Small intestine (tissue), 16 donors: ENCODE measurements at places on chromosomes 16 and 17. TPM values are rescaled to one million over a fixed set of nuclear protein-coding genes. Genes with fewer than 3 reads are reported as not detected.
A peak's percentile ranks its signal among the peaks of the same experiment; 100 is the strongest.

GRCh38 chr16:78538919-78539318, 439.5 kb downstream of the WWOX start:
- no peaks in the 10 kb centered on the region for H3K27me3 ChIP-seq
- no peaks in the 10 kb centered on the region for H3K36me3 ChIP-seq
- no peak overlapping the region for H3K4me3 ChIP-seq
- no peak for DNase-seq
- H3K4me1 ChIP-seq = no peaks in the 10 kb centered on the region

DNA sequence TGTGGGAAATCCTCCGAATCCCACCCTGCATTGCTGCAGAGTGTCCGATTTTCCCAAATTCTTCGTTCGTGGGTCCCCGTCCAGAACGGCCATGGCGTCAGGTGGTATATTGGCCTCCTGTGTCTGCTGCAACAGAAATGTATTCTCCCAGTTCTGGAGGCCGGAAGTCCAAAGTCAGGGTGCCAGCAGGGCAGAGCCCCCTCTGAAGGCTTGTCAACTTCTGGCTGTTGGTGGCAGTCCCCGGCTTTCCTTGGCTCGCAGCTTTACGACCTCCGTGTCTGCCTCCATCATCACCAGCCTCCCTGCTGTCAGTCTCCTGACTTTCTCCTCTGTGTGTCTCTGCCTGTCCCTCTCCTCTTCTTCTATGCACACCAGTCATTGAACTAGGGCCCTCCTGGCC, 142.1 kb upstream of the FOXF1 start:
- no peaks in the 10 kb centered on the region for H3K36me3 ChIP-seq
- peaks cover 18% of the 10 kb centered on the region for H3K27me3 ChIP-seq
- H3K4me1 ChIP-seq = no peaks in the 10 kb centered on the region
- no peak overlapping the region for H3K4me3 ChIP-seq

DNA sequence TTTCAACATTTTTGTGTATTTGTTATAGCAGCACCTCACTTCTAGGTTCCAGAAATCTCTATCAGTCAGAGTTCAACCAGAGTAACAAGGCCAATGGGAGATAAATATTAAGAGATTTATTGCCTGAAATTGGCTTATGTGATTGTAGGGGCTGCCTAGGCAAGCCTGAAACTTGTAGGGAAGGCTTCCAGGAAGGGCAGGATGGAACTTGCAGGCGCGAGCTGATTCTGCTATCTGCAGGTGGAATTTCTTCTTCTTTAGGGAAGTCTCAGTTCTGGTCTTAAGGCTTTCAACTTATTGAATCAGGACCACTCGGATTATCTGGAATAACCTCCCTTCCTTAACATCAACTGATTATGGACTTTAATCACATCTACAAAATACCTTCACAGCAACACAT, 199.5 kb upstream of the NLRP1 start:
- no peak for DNase-seq
- no peak overlapping the region for H3K27ac ChIP-seq
- H3K36me3 ChIP-seq = no peaks in the 10 kb centered on the region
- H3K4me1 ChIP-seq = no peaks in the 10 kb centered on the region
- no peak overlapping the region for H3K4me3 ChIP-seq

DNA sequence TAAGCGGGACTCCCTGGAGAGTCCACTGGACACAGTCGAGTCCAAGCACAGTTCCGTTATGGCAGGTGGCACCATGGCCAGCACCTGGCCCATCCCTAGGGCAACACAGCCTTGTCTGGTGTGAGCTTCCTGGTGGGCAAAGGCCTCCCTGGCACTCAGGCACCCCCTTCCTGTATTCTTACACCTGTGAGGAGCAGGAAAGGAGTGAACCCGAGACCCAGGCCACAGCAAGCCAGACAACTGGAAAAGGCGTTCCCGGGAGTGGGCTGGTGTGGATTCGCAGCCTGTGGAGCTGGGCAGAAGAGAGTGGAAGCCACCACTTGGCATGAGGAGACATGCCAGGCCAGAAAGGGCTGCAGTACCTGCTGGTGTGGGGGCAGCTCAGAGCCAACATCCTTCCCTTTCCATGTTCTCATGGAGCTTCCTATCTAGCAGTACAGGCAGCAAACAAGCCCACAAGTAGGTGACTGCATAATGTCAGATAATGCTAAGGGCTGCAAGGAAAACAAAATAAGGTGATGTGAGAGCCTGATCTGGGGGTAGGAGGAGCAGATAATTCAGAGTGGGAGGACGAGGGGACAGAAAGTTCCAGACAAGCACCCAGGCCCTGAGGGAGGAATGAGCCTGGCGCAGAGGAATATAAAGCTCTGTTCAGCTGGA, 87.0 kb downstream of the GNAO1 start:
- H3K4me1 ChIP-seq = no peaks in the 10 kb centered on the region
- H3K4me3 ChIP-seq = no peak overlapping the region
- no peak for DNase-seq

DNA sequence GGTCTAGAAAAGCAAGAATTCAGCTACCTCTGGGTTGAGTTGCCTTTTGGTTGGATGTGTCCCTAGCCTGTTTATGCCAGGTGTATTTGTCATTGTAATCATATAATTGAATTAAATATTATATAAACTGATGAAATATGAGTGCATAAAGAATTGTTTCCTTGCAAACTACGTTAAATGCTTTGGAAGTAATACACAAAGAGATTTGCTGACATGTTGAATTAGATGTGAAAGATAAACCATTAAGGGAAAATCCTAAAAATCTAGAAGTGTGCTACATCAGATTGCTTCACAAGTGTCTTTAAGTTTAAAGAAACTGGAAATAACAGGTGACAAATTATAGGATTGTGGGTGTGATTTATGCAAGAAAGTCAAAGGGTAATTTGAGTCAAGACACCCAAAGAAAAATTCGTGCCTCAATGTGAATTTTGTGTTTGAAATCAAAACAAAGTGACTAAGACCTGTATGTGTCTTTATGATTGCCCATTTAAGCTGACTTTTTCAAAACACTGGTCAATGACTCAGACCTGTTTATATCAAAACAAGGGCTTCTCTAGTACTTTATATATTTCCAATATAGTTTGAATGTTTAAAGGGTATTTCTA, 5.1 kb upstream of the PYY start:
- no peaks in the 10 kb centered on the region for H3K36me3 ChIP-seq
- H3K27ac ChIP-seq = no peak overlapping the region
- H3K4me1 ChIP-seq = no peaks in the 10 kb centered on the region
- DNase-seq = no peak

- H3K4me3 ChIP-seq = peak overlapping the region; percentile 26
- no peaks in the 10 kb centered on the region for H3K27me3 ChIP-seq
- peak; percentile 46 for DNase-seq
These were observed 1.4 kb upstream of the SLC25A10 start for GRCh38 chr17:81710514-81711308.

DNA sequence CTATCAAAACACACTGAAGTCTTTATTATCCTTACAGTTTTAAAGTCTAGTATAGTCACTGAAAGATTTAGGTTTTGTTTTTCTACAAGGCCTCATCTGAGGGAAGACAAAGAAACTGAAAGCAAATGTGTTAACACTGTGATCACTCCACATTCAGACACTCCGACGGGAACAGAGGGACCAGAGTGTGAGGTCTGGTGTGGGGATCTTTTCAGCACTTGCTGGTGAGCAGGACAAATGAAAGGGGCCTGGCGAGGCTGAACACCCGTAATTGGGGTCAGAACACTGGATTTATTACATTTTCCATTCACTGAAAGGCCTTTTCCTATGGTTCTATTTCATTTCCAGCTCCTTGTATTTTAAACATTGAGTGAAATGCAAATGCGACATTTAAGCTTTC, 910.5 kb downstream of the CDH11 start:
- no peak for DNase-seq
- H3K4me3 ChIP-seq = no peak overlapping the region
- no peaks in the 10 kb centered on the region for H3K27me3 ChIP-seq
- H3K27ac ChIP-seq = no peak overlapping the region

DNA sequence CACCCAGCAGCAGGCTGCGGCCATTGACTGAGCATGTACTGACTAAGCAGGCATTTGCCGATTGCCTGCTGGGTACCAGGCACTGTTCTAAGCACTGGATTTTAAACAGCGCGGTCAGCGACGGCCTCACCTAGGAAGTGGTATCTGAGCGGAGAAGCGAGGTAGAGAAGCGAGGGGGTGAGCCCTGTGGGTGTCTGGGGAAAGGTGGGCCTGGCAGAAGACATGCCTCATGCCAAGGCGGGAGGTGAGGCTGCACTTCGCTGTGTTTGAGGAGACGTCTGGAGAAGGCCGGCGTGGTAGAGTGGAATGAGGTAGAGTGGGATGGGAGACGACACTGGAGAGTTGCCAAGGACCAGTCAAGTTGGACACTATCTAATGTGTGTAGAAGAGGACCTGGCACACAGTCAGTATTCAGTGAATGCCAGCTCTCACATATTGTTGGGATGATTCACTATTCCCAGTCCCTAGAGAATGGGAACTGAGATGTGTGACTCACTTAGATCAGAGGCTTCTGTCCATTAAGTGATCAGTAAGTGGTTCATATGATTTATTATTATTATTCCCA, 14.4 kb downstream of the SYCE1L start:
- H3K4me1 ChIP-seq = no peaks in the 10 kb centered on the region
- H3K27me3 ChIP-seq = no peaks in the 10 kb centered on the region
- no peak overlapping the region for H3K4me3 ChIP-seq
- H3K27ac ChIP-seq = no peak overlapping the region
- DNase-seq = no peak

GRCh38 chr17:83204230-83204725, 124.9 kb downstream of the METRNL start:
- H3K27me3 ChIP-seq = no peaks in the 10 kb centered on the region
- H3K27ac ChIP-seq = peak overlapping the region; percentile 67
- H3K36me3 ChIP-seq = no peaks in the 10 kb centered on the region
- DNase-seq = no peak
- no peak overlapping the region for H3K4me3 ChIP-seq

DNA sequence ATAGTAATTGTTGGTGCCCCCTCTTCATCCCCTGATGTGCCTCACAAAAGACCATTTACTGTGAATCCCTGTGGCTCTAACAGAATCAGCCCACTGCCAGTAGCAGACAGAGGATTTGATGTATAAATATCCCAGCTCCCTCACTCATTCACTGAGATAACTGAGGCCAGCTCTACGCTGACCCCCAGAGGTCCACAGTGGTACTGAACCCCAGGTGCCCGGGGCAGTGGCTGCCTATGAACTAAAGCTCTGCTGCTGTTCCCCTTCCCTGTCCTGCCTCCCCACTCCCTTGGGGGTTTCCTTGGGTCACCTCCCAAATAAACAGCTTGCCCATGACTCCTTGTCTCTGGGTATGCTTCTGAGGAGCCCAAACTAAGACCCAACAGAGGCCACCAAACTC, 295.8 kb downstream of the FOXL1 start:
- H3K4me3 ChIP-seq = no peak overlapping the region
- no peaks in the 10 kb centered on the region for H3K4me1 ChIP-seq
- DNase-seq = peak; percentile 17
- H3K27ac ChIP-seq = no peak overlapping the region
- H3K36me3 ChIP-seq = no peaks in the 10 kb centered on the region
- H3K27me3 ChIP-seq = peaks cover 4% of the 10 kb centered on the region

DNA sequence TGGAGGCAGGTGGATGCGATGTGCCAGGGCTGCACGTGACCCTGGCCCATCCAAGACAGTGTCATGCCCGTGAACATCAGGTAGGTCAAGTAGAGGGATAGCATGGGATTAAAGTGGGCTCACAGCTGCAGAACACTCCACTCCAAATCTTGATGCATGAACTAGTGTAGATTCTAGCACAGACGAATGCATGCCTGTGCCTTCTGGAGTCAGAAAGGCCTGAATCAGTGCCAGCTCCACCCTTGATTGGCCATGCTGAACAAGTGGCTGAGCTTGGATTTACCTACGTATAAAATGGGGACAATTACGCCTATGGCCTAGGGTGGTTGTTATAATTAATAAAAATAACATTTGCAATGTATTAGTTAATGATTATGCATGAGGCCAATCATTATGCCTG, 10.6 kb downstream of the IRX3 start:
- no peaks in the 10 kb centered on the region for H3K4me1 ChIP-seq
- H3K4me3 ChIP-seq = no peak overlapping the region
- no peaks in the 10 kb centered on the region for H3K36me3 ChIP-seq
- DNase-seq = no peak

- peak; percentile 49 for DNase-seq
- no peak overlapping the region for H3K4me3 ChIP-seq
These were observed 41.8 kb downstream of the BRD7 start for GRCh38 chr16:50326835-50327465.

DNA sequence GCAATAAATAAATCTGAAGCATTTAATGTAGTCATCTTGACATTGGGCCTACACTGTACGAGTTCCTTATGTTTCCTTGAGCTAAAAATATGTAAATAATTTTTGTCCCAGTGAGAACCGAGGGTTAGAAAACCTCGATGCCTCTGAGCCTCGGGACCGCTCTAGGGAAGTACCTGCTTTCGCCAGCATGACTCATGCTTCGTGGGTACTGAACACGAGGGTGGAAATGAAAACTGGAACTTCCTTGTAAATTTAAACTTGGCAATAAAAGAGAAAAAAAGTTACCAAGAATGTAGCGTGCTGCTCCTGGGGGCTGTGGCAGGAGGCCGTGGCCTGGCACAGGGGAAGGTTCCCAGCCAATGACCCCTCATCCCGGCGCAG, 74.1 kb downstream of the SOCS1 start:
- no peak overlapping the region for H3K27ac ChIP-seq
- H3K36me3 ChIP-seq = peaks cover 3% of the 10 kb centered on the region

- H3K36me3 ChIP-seq = peaks cover 28% of the 10 kb centered on the region
- H3K4me1 ChIP-seq = peaks cover 3% of the 10 kb centered on the region
- no peak for DNase-seq
- no peaks in the 10 kb centered on the region for H3K27me3 ChIP-seq
These were observed 26.0 kb downstream of the ZDHHC7 start for GRCh38 chr16:84985079-84986065.

DNA sequence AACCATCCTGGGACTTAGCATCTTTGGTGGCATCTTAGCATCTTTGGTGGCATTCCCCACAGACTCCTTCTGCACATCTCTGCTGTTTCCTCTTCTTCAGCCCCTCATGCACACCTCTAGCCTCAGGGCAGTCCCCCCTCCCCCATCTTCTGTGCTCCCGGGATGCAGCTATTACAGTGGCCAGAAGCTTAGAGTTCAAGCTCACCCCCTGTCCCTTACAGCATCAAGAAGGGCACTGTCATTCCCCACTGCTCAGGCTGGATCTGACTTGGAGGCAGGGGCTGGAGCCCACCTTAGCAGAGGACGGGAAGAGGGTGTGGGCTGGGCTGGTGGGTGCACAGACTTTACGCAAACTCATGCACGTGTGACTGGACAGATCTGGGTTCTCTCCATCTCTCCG, 650 bp downstream of the EPN3 start:
- H3K4me3 ChIP-seq = peak overlapping the region; percentile 9
- no peaks in the 10 kb centered on the region for H3K36me3 ChIP-seq
- DNase-seq = no peak
- no peak overlapping the region for H3K27ac ChIP-seq
- H3K27me3 ChIP-seq = no peaks in the 10 kb centered on the region

DNA sequence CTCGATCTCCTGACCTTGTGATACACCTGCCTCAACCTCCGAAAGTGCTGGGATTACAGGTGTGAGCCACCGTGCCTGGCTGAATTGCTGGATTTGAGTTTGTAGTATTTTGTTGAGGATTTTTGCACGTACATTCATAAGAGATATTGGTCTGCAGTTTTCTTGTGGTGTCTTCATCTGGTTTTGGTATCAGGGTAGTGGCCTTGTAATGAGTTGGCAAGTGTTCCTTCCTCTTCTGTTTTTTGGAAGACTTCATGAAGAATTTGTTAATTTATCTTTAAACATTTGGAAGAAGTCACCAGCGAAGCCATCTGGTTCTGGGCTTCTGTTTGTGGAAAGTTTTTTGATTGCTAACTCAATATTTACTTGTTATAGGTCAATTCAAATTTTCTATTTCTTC, 26.9 kb downstream of the SPNS3 start:
- peaks cover 3% of the 10 kb centered on the region for H3K36me3 ChIP-seq
- no peaks in the 10 kb centered on the region for H3K4me1 ChIP-seq

NLRC3 gene
- polyA plus RNA-seq = 0.67 TPM

CCL4L2 gene
- polyA plus RNA-seq = not detected

NPIPA7 gene
- 24.8 TPM for polyA plus RNA-seq
